ENCODE measurements at places on chromosomes 1 and 21.

DNA sequence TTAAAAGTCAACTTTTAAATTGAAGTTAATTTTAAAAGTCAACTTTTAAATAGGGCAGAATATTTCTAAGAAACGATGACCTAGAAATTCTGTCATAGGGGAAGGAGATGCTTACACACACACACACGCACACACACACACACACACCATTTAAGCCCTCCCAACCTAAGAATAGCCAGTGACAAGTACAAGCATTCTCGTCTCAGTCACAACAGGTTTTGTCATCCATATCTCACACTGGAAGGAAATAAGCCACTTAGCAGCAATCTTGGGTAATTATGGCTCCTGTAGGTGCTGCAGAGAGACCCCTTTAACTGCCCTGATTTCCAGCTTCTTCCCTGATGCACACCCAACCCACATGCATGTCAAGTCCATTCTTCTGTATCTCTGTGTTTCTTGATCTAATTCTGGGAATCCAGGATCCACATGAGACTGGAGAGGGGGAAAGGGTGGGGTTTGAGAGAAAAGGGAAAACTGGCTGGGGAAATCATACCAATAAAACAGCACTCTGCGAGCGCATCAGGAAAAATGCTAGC is 338.1 kb downstream of the PAPPA2 start:
- DNase-seq = no peak

GRCh38 chr1:17136936-17137335 is 17.7 kb upstream of the PADI2 start:
- DNase-seq = no peak

GRCh38 chr1:162366149-162366548 is 10.5 kb downstream of the SPATA46 start:
- DNase-seq = no peak

DNA sequence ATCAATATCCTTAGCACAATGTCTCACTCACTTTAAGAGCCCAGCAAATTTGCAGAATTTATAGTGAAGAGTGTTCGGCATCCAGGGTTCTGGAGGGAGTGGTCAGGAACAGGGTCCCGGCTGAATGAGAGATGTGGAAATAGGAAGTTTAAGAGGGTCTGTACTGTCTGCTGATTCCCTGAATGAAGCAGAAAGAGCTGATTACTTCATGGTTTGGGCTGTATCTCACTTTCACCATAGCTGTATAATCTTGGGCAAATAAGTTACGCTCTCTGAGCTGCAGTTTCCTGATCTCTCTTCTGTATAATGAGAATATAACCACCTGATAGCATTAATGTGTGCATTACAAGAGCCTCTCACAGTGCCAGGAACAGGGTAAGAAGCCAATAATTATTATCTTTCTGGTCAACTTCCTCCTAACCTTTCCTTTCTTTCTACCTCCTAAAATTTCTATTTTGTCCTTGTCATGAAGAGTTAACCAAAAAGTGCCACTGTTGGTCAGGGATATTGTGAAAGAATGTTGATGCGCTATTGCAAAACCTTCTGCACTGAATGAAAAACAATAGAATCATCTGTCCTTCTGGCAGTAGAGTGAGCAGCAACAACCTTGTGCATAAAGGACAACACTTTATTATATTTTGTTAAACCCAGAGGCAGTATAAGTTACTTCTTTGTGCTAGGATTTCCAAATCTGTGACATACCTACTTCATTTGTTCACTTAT is 14.7 kb upstream of the PTGFR start:
- no peak for DNase-seq

DNA sequence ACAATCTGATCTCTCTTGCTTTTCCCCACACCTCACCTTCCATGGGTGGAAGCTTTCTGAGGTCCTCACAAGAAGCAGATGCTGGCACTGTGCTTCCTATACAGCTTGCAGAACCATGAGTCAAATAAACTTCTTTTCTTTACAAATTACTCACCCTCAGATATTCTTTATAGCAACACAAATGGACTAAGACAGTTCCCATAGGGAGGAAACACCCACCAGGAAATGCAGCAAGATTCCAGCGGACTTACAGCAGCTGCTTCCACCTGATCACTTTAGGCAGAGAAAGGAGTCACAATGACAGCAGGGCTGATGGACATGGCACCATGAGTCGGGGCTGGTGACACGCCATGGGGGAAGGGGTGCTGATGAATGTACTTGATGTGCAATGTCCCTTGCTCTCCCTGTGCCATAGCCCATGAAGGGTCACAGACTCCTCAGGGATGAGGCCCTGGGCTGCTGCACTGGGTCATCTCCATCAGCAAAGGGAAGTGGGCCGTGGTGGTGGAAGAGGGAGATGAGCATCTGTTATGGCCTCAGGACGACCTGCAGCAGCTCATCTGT is 53.9 kb downstream of the PRSS38 start:
- DNase-seq = no peak

- DNase-seq = no peak
Observed at GRCh38 chr1:234589854-234590620, 19.9 kb downstream of the IRF2BP2 start.

- no peak for DNase-seq
Observed at GRCh38 chr21:33391656-33392055, 11.6 kb upstream of the IFNGR2 start.

GRCh38 chr1:159705251-159705903 is 9.0 kb downstream of the CRP start:
- DNase-seq = no peak

GRCh38 chr1:37147392-37147831 is 113.1 kb upstream of the GRIK3 start:
- DNase-seq = no peak

GRCh38 chr1:67771152-67771551 is 62.1 kb downstream of the GNG12 start:
- no peak for DNase-seq

DNA sequence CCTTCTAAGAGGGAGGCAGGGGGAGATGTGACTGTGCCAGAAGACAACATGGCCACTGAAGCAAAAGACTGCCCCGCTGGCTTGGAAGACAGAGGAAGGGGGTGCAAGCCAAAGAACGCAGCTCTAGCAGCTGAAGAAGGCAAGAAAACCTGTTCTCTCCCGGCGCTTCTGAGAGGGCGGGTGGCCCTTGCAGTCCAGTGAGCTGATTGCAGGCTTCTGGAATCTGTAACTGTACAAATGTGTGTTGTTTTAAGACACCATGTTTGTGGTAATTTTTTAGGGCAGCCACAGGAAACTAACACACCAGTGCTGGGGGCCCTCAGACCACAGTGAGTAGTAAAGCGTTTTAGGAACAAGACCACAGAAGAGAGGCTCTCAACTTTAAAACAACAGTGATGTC is 47.0 kb downstream of the CD46 start:
- DNase-seq = no peak

DNA sequence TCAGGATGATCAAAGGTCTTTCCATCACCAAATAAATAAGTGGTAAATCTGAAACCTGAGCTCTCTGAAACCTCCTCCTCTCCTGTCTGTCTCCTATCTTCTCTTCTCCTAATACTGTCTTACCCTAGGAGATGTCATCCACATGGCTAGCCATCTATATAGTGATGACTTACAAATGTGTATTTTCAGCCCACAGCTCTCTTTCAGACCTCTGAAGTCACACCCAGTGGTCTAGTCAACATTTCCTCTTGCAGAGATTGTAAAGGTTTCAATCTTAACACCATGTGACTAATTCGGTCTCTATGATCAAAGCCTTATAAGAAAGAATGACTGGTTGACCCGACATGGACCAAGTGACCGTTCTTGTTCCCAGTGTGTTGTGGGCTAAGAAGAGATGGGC is 63.1 kb upstream of the DPT start:
- peak; percentile 20 for DNase-seq

GRCh38 chr1:14090531-14090930 is 390.5 kb downstream of the PRDM2 start:
- DNase-seq = no peak

DNA sequence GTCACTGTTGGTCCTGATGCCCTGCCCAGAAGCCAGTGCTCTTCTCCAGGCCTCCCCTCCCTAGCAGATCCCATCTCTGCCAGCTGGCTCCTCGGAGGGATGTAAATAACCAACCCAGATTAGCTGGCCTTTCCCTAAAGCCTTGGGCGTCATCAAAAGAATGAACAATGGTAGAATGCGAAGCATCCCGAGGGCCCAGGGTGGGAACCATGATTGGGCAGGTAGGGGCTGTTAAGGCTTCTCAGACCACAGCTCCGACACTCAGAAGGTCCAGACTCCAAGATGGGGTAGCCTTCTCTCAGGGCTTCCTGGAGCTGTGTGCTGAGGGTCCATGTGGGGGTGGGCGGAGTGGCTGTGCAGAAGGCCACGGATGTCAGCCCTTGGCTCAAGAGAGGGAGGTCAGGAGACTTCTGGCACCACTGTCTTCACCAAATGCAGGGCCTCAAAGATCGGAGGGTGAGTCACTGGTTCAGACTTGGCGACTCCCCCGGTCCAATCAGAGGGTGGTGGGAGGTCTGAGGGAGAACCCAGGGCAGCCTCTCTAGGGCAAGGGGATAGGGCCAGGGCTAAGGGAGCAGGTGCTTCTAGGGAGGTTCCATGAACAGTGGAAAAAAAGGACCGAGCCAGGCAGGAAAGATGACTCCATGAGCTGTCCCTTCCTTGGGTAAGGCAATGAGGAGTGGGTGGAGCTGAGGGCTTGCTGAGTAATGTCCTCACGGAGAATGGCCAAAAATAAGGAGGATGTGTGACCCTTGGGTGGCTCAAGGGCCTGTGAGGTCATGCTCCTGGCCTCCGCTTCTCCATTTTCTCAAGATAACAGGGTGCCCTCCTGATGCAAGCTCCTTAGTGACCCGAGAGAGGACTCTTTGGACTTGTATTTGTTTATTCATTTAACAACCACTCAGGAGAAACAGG is 58.4 kb upstream of the EPS8L3 start:
- peak; percentile 8 for DNase-seq

DNA sequence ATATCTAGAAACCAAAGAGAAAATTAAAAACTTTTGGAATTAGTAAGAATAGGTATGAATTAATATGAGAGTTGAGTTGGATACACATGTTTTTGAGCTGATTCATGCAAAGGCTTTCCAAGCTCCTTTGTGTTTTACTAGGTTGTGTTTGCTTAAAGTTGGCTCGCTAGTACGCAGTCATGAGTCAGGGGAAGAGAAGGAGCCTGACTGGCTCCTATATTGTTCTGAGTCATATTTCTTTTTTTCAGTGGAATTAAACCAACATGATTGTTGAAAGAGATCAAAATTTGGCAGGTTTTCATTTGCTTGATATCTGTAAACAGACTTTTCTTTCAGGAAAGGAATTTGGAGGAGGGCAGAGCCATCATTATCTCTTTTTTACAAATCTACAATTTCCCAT is 66.7 kb downstream of the MAGI3 start:
- no peak for DNase-seq

DNA sequence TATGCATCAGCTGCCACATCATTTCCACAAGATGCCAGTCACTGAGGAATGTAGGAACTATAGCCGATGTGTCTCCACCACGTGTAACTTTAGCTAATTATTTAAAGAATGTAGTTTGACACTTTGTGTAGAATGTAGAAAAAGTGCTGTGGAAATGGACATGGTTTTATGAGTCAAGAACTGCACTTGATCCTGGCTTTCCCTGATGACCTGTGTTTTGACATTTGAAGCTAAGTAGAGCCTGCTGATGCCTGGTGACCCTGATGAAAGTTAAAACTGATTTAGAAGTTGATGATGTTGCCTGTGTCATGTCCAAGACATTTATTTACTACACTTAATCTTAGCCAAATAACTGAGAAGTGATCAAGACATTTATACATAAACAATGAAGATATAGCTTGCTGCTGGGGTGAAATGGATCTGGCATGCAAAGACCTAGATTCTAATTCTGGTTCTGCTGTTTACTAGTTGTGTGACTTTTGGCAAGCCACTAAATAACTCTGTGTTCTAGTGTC is 4.4 kb upstream of the OSBPL9 start:
- no peak for DNase-seq

GRCh38 chr21:46295996-46296752 is 10.0 kb downstream of the YBEY start:
- peak; percentile 65 for DNase-seq

- no peak for DNase-seq
Observed at GRCh38 chr1:205247130-205247921, 19.6 kb downstream of the TMCC2 start.

DNA sequence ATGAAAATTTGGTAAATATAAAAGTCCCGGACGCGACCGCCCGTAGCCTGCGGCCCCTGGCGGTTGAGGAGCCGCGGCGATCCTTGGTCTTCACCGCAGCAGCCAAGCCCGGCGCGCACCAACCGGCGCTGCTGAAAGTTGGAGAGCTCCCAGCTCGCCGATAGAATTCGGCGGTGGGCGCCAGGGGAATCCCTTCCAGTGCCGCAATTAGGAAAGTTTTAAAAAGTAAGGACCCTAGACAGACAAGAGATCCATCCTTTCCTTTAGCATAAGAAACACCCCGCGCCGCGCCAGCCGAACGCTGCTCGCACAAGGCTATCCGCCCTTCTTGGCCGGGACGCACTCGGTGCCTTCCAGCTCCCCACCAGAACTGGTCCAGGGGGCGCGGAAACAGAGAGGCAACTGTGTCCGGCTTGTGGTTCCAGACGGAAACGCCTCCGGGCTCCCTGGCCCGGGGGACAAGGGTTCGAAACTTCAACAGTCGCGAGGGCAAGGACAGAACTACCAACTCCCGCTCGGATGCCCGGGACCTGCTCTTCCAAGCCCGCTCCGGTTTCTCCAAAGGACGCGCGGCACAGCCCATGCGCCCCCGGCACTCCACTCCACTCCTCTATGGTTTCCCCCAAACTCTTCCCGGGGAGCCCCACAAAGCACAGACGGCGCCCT is 1.7 kb downstream of the FAM78B start:
- peak; percentile 37 for DNase-seq

DNA sequence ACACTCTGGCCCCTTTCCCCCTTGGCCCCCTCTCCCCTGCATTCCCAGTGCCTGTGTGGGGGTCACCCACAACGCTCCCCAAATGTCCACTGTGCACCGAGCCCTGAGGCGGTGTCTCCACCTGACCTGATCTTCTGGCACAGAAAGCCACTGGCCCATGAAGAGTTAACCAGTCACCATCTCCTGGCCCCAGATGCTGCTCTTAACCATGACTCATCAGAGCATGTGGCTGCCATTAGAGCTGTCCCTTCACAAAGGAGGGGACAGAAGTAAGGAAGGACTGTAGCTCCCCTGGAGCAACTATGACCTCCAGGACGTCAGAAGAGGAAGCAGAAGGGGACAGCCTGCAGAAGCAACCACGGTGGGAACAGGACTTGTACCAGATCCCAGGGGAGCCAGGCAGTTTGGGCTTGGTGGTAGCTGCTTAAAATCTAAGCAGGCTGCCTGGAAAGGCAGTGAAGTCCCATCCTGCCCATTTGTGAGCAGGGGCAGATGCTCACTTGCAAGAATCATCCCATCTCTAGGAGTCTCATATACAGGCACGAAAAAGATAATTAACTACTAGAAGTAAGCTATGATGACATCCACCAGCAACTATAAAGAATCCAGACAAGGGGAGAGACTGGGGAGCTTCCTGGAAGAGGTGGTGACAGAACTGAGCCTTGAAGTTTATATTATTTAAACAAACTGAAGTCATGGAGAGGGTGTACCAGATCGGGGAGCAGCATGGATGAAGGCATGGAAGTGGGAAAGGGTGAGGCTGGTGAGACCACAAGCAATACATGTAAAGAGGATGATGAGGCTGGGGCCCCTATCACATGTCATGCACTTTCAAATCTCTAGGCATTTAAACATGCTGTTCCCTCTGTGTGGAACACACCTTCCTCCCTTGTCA is 1.1 kb upstream of the TTC39A start:
- DNase-seq = peak; percentile 71

Data from GM10248 (cell line).